Hepatocyte (in vitro differentiated cells): ENCODE measurements at places on chromosomes 2 and 18. TPM values are rescaled to one million over a fixed set of nuclear protein-coding genes. Genes with fewer than 3 reads are reported as not detected.

WNT10A gene
- total RNA-seq: 1.9 and 2.3 TPM in 2 replicates

FAM228B gene
- 7.4 and 14.9 TPM in 2 replicates for total RNA-seq

SLC19A3 gene
- total RNA-seq: 19.7 and 21.8 TPM in 2 replicates

ITPRIPL1 gene
- total RNA-seq: 2.0 TPM in 2 replicates

ZSWIM2 gene
- 0.07 TPM in 1 of 2 replicates, not detected in the other for total RNA-seq

DNA sequence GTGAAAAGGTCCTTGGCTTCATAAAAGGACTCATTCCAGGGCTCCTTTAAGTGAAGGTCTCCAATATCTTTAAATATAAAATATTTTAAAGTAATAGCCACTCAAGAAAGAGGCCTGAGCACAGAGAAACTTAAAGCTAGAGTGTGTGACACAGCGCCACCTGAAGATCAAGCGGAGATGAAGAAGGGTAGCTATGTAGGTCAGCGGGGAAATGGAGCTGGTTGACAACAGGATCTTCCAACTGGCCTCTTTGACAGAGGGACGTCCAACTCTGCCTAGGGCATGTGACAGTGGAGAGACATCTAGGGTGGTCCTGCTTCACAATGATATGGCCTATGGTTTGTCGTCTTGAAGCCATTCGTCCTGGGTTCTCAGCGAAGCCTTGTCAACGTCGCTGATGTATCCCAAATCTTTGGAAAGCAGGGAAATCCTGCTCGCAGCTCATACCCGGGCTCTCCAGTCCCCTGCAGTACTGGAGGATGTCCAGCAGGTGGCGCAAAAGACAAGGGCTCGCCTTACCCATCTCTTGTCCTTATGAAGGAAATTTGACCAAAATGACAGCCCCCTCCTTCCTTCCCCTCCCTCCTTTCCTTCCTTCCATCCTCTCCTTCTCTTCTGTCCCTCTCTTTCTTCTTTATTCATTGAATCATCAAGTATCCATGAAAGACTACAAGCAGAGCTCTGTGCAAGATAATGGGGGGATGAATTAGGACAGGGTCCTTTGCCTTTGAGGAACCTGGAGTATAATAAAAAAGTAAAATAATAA, 59.6 kb downstream of the LONRF2 start:
- H3K27ac ChIP-seq: no peak overlapping the region
- H3K27me3 ChIP-seq: no peaks in the 10 kb centered on the region
- H3K4me1 ChIP-seq: peaks cover 1% of the 10 kb centered on the region

- H3K27ac ChIP-seq: no peak overlapping the region
- no peak overlapping the region for H3K4me3 ChIP-seq
- no peaks in the 10 kb centered on the region for H3K27me3 ChIP-seq
- no peaks in the 10 kb centered on the region for H3K4me1 ChIP-seq
- no peak for DNase-seq
- no peaks in the 10 kb centered on the region for H3K36me3 ChIP-seq
Measured at GRCh38 chr2:24451805-24452501, 39.1 kb upstream of the NCOA1 start.

- H3K4me1 ChIP-seq: no peaks in the 10 kb centered on the region
- H3K27me3 ChIP-seq: no peaks in the 10 kb centered on the region
- H3K27ac ChIP-seq: no peak overlapping the region
- H3K4me3 ChIP-seq: no peak overlapping the region
- no peak for DNase-seq
Measured at GRCh38 chr2:10063566-10063965, 16.6 kb downstream of the CYS1 start.

- H3K27me3 ChIP-seq: no peaks in the 10 kb centered on the region
- H3K27ac ChIP-seq: no peak overlapping the region
- H3K36me3 ChIP-seq: no peaks in the 10 kb centered on the region
- no peaks in the 10 kb centered on the region for H3K4me1 ChIP-seq
- no peak for DNase-seq
Measured at GRCh38 chr2:11903085-11903606, 156.7 kb downstream of the LPIN1 start.

DNA sequence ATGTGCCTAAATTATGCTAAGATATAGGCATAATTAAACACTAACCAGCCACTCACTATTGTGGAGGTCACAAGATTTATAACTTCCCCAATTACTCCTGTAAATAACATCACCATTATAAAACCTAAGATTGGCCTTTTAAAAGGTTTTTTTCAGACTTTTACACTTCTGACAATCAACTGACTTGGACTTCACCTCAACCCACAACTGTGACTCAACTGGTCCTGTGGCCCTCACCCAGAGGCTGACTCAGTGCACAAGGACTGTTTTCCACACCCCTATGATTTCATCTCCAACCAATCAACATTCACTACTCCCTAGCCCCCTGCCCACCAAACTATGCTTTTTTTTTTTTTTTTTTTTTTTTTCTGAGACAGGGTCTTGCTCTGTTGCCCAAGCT, 11.6 kb downstream of the TTR start:
- no peak for DNase-seq
- H3K27me3 ChIP-seq: no peaks in the 10 kb centered on the region
- no peaks in the 10 kb centered on the region for H3K4me1 ChIP-seq
- H3K36me3 ChIP-seq: no peaks in the 10 kb centered on the region
- no peak overlapping the region for H3K27ac ChIP-seq
- no peak overlapping the region for H3K4me3 ChIP-seq
